ENCODE measurements at places on chromosomes 5 and 9.

DNA sequence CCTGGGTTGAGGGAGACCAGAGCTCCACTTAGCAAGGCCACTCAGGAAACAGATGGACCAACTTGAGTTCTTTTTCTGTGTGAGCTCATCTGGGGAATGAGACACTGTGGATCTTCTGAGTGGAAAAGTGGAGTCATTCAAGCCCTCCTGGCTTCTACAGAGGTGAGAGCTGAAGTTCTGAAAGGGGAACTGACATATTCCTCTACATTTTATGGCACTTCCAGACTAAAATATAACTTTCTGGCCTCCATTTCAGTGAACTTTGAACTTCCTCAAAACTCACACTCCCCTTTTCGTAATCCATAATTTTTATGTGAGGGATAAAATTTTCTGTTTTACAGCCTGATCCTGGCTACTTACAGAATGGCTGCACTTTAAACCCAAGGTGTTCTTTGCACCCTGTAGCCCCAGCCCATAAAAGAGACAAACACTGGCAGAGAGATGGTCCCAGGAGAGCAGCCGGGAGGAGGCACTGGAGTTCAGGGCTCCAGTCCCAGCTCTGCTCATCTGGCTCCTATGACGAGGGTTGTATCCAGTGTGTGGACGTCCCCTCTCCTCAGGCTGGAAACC lies 10.8 kb downstream of the SPAAR start:
- no peak for DNase-seq

GRCh38 chr5:62341783-62342475 lies 35.9 kb downstream of the KIF2A start:
- DNase-seq = no peak

DNA sequence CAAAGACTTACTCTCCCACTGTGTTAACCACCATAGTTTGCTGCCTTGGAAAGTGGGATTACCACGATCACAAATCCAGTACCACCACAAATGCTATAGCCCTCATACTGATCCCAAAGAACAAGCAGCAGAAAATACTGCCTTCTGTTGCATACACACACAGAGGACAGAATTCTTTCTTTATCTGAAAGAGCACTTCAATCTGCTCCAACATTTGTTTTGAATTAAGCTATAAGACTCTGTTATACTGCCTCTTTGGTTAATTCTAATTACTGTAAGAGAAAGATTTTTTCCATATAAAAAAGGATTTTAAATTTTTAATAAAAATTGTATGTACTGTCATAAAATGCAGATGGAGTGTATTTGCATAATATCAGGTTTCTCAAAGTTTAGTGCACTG lies 69.8 kb downstream of the YIPF5 start:
- no peak for DNase-seq

DNA sequence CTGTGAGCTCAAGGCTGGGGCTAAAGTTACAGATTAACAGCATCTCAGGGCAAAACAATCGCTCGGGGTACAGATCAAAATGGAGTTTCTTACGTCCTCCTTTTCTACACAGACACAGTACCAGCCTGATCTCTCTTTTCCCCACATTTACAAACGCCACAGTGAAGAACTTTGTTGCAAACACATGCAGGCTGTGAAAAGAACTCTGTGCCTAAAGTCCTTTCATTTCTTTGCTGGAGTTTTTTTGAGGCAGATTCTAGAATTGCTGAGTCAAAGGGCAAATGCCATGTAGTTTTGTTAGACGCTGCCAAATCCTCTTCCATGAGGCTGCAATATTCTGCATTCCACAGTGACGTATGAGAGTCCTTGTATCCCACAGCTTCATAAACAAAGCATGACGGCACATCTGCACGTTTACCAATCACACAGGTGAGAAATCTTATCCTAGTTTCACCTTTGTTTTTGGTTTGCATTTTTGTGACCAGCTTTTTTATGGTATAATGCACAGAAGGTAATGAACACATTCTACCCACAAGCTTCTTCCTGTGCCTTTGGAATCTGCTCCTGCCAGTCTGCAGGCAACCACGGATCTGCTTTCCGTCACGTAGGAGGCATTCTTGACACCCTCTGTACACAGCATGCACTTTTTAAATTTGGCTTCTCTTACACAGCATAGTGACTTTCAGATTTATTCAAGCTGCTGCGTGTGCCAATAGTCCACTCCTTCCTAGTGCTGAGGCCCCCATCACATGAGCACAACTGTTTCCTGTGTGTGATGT lies 44.6 kb upstream of the LPCAT1 start:
- no peak for DNase-seq

GRCh38 chr5:109196087-109196822 lies 213.5 kb downstream of the PJA2 start:
- DNase-seq = no peak

DNA sequence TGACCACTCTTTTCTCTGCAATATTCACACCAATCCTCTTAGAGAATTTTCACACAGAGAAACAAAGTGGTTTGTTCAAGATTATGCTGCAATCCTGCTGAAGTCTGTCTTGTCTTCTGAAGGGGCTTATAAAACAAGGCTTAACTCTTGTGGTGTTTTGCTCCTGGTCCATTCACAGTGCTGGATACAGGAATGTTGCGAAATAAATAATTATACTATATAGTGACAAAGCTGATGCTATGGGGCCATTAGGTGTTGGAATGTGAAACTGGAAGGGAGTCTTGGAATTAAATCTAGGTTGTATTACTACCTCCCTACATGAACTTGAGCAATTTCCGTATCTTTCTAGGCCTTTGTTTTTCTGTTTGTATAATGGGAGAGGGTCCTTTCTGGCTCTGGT lies 170.2 kb downstream of the TRIM32 start:
- DNase-seq = no peak

DNA sequence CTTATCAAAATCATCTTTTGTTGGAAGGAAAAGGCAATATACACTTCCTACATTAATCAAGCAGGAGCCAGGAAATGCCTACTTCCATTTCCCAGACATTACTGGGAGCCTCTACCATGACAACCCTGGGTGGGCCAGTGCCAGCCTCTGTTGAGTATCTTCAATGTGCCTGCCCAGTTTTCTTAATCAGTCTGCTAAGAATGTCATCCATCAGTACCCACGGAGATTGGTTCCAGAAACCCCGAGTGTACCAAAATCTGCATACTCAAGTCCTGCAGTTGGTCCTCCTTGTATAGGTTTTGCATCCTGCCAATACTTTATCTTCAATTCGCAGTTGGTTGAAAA lies 82.4 kb downstream of the MARCHF3 start:
- no peak for DNase-seq

- DNase-seq = no peak
Measured at GRCh38 chr9:127380479-127380878, 16.5 kb upstream of the SLC2A8 start.

- DNase-seq = no peak
Measured at GRCh38 chr5:64790210-64790609, 21.5 kb downstream of the CWC27 start.

DNA sequence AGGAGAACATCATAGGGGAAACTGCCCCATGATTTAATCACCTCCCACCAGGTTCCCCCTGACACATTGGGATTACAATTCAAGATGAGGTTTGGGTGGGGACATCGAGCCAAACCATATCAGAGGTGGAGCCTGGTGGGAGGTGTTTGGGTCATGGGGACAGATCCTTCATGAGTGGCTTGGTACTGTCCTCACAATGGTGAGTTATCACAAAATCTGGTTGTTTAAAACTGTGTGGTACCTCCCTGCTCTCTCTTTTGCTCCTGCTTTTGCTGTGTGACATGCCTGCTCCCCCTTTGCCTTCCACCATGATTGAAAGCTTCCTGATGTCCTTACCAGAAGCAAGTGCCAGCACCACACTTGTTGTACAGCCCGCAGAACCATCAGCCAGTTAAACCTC lies 16.2 kb upstream of the ZFR start:
- DNase-seq = no peak

GRCh38 chr5:56282216-56282615 lies 49.1 kb upstream of the ANKRD55 start:
- DNase-seq = no peak

DNA sequence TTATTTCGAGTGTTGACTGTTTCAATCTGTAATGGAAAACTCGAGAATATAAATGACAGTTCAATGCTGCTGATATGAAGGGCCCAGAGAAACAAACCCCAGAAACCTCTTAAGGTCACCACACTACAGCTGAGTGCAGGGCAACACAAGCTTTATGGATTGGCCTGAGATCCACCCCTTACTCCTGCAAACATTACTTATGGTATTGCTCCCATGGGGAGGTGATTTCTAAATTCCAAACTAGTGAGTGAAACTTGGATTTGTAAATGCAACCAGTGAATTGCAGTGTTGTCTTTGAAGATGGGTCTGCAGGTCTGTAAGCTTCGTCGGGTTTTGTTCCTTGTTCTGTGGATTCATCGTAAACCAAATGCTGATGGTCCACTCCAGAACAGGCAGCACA lies 85.4 kb downstream of the NTRK2 start:
- no peak for DNase-seq

GRCh38 chr9:108477529-108478006 lies 378.2 kb downstream of the ACTL7B start:
- no peak for DNase-seq

GRCh38 chr5:98570010-98570409 lies 203.5 kb upstream of the RGMB start:
- no peak for DNase-seq

- no peak for DNase-seq
Measured at GRCh38 chr9:87238545-87238944, 259.1 kb upstream of the DAPK1 start.

- no peak for DNase-seq
Measured at GRCh38 chr9:125180876-125181275, 8.7 kb downstream of the PPP6C start.

DNA sequence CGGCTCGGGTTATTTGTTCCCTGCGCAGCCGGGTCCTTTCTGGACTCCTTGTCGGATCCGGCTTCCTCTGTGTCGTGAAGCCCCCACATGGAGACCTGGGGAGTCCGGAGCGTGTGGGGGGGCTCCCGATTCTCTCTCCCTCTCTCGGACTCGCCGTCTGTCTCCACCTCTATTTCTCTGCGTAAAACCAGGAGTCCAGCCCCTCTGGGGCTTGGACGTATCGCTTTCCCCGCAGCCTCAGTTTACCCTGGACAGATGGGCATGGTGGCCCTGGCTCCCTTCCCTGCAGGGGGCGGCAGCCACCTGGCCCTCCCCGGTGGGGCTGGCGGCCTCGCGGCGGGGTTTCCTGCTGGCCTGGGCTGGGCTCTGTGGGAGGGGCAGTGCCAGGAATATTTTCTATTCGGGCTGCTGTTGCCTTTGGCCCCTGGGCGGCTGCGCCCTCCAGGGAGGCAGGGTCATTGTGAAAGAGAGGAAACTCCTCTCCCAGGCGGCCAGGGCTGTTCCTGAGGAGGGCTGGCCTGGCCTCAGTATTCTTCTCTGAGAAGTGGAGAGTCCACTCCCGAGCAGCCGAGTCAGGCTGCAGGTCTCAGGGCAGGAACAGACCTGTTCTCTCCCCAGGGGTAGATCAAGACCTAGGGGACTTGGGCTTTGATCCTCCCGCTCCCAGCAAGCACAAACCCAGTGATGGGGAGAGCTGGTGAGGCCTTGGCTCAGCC lies 665 bp downstream of the ASS1 start:
- peak; percentile 53 for DNase-seq

DNA sequence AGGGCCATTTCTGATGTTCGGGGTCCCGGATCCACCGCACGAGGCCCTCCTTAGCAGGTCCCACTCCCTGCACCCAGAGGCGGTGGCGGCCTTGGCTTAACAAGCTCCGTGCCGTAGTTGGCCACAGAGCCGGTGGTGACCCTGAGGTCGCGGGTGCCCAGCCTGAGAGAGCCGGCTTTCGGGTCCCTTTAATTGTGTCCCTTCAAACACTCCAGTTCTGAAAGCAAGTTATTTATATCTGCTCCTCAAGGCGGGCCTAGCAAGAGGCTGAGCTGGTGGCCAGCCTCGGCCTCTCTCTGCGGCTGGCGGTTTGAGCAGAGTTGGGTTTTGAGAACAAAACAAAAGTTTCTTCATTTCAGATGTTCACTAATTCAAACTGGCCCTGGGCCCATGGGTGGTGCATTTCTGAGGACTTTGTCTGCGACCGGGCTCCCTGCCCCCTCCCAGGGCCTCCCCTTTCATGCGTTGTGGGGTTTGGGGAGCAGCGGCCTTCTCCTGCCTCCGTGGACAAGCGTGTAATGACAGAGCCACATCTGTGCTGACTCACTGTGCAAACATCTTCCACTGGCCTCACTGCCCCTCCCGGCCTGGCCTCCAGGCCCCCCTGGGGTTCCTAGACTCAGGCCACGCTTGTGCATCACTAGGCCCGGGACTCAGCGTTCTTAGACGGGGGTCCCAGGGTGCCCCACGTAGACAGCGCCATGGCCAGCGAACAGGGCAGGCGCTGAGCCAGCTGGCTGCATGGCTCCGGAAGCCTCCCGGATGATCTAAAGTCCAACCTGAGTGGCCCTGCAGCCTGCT lies 49.4 kb upstream of the COL5A1 start:
- no peak for DNase-seq

DNA sequence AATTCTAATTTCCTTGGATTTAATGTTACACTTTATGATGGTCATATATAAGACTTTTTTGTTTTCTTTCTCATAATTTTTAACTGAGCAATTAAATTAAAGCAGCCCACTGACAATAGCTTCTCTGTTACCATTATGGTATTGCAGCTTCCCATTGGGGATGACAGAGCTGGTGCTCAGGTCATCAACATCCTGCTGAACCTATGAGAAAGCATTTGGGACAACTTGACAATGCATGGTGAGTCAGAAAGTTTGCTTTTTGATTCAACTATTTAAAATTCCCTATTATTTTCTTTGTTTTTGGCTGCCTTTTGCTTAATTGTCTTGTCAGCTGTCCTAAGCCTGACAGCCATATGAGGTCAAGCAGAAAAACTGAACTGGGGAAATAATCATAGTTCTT lies 487.4 kb upstream of the RIOK2 start:
- DNase-seq = no peak

- DNase-seq = no peak
Measured at GRCh38 chr9:75106857-75107256, 18.5 kb downstream of the OSTF1 start.

DNA sequence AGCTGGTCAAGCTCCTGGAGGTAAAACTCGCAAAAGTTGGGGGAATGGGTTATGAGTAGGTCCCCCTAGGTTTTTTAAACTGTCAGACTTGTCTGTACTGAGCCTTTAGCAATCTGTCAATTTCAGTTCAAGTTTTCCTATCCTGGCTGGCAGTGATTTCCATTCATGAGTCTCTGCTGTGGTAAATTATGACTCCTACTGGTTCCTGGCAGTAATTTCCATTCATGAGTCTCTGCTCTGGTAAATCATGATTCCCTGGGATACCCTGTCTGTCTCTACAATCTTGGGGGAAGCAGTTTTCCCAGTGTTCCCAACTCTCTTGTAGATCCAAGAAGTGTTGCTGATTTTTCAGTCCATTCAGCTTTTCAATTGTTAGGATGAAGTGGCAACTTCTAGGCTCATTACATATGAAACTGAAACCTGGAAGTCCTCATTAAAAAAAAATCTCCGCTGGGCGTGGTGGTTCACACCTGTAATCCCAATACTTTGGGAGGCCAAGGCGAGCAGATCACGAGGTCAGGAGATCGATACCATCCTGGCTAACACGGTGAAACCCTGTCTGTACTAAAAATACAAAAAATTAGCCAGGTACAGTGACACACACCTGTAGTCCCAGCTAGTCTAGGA lies 91.3 kb upstream of the GPBP1 start:
- no peak for DNase-seq

Data from NCI-H524 (cell line).